Activated naive CD4-positive, alpha-beta T cell (primary cell): ENCODE measurements at places on chromosomes 2 and 18.

DNA sequence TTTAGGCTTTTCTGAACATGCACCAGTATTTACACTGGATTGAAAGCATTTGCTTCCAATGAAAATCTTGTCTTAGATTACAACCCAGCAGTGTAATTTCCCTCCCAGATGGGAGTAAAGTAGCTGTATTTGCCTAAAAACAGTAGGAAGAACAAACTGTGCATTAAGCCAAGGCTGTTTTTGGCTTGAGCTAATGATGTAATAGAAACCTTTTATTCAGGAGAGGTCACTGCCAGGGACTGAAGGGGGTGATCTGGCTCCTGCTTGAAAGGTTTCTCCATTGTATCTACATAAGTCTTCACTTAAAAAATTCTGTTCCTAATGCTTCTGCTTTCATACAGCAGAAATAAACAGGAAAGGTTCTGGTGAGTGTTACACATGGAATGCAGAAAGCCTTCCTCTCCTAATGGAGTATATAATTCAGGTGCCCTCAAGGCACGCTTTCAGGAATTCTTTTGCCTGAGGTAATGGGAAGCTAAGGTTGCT, 74.4 kb downstream of the MEIS1 start:
- no peak for DNase-seq

DNA sequence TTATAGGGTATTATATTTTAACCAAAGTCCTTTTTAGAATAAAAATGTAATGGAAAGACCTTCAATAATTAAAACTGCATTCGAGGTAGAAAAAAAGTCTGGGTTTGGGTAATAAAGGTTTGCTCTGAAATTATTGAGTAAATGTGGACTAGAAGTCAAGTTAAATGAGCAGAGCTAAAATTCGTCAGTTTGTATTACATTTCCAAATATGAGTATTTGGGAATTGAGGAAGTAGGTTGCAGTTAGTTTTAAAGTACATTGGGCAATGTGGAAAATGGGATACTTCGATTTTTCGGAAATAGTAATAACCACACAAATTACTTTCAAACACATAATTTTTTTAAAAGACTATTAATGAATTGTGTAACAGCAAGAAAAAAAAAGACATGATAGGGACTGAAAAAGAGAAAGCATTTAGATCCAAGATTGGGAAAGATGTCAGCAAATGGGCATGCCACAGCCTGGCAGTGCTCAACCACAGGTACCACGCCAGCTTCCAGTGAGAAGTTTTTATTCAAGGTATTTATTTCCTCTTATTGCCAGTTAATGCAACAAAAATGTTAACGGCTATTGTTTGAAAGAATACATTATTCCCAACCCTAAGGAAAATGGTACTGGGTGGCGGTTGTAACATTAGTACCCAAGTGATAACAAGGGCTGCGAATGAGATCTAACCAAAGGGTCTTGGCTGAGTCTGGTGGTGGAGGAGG, 50.0 kb downstream of the TTC39C start:
- DNase-seq = no peak

GRCh38 chr18:45127405-45127804, 446.7 kb downstream of the SETBP1 start:
- no peak for DNase-seq

DNA sequence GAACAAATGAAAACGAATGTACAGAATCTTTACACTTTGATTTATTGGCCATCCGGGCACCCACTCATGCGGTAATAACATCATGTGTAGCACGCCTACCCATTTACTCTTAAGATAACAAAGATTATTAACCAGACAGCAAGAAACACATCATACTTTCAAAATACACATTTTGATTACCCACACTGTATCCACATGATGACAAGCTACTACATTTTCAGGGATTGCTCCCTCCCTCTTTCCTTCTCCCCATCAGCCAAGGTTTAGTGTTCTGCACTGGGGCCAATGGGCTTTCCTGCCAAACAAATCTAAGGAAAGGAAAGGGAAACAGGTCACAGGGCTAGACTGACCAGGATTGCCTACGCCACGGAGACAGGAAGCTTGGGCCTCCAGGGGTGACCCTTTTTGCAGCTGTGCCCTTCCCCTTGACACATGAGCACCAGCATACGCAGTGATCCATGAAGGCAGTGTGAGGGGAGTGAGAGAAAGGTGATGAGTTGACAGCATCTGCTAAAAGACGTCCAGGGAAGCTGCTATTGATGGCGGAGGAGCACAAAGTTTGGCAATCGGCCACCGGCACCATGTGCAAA, 76.5 kb downstream of the ZNF521 start:
- no peak for DNase-seq

GRCh38 chr2:148201075-148202004, 180.4 kb downstream of the MBD5 start:
- peak; percentile 1 for DNase-seq

DNA sequence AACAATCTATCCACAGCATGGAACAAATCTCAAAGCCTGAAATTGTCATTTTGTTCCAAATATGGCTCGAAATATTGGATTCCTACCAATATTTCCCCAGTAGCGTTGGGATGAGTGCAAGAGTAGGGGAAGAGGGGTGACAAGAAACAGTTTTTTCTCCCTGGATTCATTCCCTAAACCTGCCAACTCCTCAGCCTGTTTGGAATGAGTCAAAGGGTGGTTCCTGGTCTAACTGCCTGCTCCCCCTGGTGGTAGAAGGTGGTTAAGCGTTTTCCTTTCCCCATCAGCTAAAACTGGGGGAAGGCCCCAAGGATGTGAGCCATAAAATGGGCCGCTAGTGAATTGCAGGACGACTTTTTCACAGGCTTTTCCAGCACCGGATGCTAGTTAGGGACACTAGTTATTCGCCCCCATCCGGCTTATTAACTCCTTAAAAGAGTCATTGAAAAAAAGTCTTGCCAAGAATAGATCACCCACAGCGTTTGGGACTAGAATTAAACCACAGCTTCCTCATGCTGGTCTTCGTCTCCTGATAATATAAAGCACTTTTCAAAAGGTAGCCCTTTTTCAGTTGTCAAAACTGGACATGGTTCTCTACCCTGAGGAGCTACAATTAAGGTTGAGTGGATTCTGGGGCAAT, 72.5 kb downstream of the DHRS9 start:
- DNase-seq = peak; percentile 27

GRCh38 chr2:44706681-44707553, 234.6 kb upstream of the SIX3 start:
- no peak for DNase-seq

DNA sequence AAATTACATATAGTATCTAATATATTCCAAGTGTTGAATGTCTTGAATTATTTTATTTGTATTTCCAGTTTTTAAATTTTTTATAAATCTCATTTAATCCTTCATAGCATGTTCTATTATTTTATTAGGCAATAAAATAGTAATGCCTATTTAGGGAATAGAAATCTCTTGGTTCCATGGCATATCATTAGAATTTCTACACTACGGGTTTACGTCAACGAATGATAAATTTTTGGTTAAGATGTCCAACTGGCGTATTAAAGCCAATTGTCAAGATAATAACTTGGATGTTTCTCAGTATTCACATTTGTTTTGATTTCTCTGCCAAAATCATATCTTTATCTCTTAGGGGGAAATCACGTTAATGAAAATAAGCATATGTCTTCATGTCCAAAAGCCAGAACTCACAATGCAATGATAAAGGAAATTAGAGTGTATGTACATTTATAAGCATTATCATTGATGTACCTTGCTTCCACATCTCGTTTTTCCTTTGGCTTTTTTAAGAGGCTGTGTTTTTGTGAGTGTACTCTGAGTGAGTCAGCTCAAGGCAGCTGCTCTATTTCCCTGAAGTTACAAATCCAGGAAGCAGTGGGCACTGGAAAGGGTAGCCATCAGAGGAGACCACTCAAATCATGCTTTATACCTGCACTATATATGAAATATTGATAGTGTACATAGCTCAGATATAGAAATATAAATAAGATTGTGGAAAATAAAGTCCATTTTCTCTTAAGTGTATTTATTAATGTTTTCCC, 115.8 kb upstream of the PDE1A start:
- no peak for DNase-seq

DNA sequence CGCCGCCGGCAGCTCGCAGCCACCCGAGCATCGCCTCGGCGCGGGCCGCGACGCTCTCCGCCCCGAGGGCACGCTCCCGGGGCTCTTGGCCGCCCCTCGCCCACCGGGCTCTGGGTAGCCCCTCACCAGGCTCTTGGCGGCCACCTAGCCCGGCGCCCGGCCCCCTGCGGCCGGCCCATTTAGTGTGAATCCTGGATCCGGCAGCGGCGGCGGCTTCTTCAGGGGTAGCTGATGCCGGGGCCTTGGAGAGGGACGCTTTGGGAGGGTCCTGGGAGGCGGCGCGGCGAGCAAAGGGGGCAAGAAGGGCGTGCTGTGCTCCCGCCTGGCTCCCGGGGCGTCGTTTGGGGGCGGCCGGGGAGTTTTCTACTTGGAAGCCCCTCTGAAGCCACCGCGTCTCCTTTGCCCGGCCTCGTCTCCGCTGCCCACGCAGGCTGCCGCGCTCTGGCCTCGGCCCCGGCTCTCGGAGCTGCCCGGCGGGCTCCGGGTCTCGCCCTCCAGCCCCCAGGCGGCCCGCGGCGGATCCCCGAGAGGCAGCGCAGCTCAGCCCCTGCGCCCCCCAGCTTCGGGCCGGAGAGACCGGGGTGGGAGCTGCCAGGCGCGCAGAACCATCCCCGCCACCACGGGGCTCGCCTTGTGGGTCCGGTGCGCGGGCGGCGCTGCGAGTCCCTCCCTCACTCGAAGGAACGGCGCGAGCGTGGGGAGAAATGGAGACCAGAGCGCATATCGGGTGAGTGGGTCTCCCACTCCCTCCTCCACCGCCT, 509 bp downstream of the PIEZO2 start:
- no peak for DNase-seq

DNA sequence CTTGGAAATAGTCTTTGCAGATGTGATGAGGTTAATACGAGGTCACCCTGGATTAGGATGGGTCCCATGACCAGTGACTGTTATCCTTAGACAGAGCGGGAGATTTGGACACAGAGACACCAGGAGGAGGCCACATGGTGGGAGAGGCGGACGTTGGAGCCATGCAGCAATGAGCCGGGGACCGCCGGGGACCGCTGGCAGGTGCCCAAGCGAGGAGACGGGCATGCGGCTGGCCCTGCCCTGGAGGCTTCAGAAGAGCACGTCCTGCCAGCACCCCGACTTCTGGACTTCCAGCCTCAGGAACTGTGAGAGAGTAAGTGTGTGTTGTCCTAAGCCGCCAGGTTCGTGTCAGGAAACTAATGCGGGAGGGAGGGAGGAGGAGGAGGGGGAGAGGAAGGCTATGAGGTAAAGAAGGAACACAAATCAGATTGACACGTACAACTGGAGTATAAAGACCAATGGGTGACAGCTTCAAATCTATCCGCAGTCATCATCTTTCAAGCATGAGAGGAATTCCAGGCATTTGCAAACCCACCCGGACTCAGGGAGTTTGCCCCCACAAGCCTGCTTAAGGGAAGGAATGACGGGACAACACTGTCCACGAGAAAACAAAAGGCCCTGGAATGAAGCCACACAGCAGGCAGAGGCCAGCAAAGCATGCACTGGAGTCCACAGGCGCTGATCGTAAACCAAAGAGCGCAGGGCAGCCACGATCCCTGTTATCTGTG, 11.6 kb upstream of the BOK start:
- DNase-seq = no peak

GRCh38 chr18:31702449-31702848, 18.1 kb upstream of the B4GALT6 start:
- DNase-seq = no peak

- DNase-seq = no peak
Observed at GRCh38 chr18:41206341-41206830, 748.6 kb upstream of the PIK3C3 start.

GRCh38 chr2:200470230-200470629, 39.6 kb downstream of the KCTD18 start:
- no peak for DNase-seq

DNA sequence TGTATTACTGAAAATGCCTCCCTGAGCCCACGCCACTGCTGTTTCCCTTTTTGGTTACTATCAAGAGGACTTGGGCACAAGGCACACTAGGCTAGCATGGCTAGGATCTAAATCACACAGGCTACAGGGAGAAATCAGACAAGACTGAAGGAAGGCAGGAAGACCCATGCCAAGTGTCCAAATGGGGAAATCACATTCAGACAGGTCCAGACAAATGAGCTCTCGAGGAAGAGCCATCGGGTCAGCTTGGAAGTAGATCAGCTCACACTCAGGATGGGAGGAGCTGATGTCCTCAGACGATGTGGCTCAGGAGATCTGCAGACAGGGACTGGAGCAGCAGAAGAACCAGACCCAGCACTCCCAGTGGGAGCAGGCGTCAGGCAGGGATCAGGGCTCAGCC, 113.2 kb downstream of the COL6A3 start:
- no peak for DNase-seq

GRCh38 chr2:169979025-169979424, 151.8 kb downstream of the UBR3 start:
- DNase-seq = no peak

DNA sequence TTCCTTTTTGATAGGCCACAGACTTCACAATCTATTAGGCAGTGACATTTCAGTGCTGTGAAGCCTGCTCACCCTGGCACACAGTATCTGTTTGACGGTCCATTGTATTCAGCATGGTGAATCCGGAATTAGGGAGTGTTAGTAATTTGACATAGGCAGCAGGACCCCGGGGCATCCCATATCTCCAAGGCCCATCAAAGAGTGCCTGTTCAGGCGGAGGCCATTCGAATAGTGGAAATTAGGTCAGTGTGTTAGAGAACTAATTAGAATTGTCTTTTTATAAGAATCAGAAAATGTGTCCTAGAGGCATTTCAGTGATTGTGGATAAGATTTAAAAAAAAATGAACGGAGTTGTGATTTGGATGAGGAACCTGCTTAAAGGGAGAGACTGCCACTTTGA, 818.8 kb upstream of the SOX11 start:
- no peak for DNase-seq

DNA sequence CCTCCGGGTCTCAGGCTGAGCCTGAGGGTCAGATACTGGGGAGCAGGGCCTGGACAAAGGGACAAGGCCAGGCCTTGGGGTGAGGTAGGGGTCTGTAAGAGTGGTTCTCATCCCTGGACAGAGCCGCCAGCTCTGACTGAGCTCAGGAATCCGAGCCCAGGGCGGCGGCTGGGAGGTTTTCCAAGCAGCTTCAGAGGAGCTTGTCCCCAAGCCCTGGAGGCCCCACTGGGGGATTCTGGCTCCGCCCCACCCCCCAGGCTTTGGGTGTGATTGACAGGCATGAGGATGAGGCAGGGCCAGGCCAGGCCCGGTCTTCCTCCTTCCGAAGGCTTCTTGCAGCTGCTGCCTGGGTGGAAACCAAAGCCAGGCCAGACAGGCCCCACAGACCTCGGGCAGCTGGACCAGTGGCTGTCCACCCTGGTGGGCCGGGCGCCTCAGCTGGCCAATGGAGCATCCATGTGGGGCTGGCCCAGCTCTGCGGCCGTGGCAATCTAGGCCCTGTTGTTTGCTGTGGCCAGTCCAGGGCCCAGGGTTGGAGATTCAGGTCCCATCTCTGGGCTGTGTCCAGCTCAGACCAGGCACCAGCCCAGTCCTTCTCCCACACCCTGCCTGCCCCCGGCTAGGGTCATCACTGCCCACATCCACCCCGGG, 23.1 kb upstream of the GPC1 start:
- no peak for DNase-seq
